ENCODE measurements at places on chromosomes 3 and 15.

DNA sequence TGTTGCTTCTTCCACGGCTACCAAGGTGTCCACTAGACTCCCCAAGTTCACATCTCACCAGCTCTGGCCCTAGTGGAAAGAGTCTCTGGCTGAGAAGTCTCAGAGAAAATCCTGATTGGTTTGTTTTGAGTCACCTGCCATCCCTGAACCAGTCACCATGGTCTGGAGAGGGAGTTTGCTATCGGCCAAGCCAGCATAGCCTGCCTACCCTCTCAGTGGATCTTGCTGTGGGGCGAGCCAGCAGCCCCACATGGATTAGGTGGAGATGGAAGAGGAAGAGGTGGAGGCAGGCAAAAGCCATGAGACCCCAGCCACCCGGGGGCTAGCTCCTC is 48.1 kb upstream of the FLNB start:
- DNase-seq = no peak

DNA sequence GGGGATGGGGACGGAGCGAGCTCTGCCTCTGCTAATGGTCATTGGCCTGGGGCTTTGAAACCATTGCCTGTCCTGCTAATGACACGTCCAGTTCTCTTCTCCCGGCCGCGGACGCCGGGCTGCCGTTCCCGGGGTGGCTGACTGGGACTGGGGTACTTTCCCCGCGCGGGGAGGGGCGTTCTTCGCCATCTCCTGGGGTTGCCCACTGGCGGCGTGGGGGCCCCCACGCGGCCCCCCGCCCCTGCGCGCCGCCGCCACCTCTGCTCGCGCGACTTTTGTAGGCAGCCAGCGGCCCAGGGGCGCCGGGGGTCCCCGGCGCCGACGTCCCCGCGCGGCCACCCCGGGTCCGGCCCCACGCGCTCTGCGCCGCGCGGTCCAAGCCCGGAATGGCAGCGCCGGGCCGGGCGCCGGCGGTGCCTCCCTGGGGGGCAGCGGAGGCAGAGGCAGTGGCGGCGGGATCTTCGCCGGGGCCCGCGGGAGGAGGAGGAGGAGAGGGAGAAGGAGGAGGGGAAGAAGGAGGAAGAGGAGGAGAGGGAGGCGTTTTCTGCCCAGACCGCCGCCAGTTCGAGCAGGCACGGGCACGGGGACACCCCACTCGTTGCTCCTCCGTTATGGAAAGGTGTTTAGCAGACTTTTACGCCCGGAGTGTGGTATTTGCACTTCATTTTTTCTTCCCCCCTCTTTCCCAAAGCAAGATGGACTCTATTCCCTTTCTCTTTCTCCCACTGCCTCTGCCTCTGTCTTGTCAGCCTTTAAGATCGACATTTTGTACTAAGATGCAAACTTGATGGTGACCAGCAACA is 2.3 kb downstream of the BBX start:
- no peak for DNase-seq

- no peak for DNase-seq
Measured at GRCh38 chr3:142053244-142053643, 96.1 kb downstream of the TFDP2 start.

DNA sequence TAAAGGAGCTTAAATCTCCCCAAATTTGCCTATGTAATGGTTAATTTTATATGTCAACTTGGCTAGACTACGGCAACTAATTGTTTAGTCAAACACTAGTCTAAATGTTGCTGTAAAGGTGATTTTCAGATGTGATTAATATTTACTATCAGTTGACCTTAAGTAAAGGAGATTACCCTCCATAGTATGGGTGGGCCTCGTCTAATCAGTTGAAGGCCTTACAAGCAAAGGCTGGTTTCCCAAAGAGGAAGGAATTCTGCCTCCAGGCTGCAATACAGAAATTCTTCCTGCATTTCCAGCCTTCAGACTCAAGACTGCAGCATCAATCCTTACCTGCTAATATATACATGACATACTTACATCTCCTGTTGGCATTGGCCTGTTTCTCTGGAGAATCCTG is 23.6 kb downstream of the SLC12A8 start:
- no peak for DNase-seq
